ENCODE measurements at places on chromosomes 2 and 18.

DNA sequence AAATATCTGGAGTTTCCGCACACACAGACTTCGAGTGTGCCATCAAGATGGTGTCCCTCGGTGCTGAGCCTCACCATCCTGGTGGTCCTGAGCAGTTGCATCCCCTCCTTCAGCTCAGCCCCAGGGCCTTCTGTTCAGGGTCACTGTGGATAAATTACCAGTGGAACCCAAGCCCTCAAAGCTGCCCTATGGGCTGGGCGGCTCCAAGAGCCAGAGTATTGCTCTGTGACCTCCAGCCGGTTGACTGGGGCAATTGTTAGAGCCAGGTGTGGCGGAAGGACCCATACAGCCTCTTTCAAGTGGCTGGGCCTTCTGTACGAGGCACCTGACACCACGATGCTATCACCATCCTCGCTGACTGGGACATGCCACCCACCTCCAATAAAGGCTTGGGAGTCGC, 215.5 kb downstream of the GBX2 start:
- no peak for DNase-seq

GRCh38 chr2:118698564-118698963, 148.9 kb downstream of the EN1 start:
- no peak for DNase-seq

- no peak for DNase-seq
Measured at GRCh38 chr2:25955036-25955435, 27.3 kb downstream of the KIF3C start.

DNA sequence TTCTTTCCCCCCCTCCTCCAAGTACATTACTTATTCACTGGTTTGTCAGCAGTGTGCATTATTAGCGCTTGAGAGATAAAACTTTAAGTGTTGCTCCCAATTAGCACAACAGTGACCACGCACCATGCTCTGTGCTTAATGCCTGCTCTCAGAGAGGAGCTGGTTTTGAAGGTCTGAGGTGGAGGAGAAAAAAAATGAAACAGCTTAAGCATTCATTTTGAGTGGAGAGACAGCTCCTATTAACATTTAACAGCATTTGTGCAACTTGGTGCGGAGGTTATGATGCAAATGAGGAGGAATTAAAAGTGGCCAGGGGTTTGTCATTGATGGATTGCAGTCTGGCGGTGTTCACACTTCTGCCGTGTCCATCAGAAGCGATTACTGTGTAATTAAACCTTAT, 141.8 kb downstream of the FIGN start:
- no peak for DNase-seq

DNA sequence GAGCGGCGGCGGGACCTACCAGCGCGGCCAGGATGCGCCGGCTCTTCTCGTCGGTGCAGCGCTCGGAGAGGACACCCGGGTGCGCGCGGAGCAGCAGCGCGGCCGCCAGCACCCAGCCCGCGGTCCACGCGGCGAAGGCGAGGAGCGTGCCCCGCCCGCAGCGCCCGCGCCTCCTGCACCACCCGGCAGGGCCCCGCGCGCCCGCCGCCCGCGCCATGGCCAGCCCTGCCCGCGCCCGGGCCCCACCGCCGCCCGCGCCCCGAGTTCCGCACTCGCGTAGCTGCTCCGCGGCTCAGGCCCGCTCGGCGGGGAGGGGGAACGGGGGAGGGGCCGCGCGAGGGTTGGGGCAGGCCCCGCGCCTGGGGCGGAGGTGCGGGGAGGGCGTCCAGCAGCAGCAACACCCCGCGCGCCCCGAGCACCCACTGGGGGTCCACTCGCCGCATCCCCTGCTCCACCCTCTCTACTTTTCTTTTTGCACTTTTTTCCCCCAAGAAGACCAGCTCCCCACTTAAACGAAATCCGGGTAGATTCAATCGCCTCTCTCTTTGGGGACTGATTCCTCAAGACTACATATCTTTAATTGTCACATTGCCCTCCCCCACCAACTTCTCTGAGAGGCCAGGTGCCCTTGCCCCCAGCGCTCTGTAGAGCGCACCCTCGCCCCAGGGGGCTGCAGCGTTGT, at the start of gene DIPK1C:
Gene DIPK1C, minus strand, starts transcription at position 266 of the 682 bp plus-strand sequence. Its CDS starts 49 bp downstream, at position 217.
- no peak for DNase-seq

GRCh38 chr18:74256190-74256589, 35.6 kb downstream of the CYB5A start:
- DNase-seq: no peak

GRCh38 chr18:45838302-45839070, 13.0 kb downstream of the SIGLEC15 start:
- no peak for DNase-seq

GRCh38 chr2:230347659-230348305, 20.8 kb downstream of the SP140L start:
- no peak for DNase-seq

DNA sequence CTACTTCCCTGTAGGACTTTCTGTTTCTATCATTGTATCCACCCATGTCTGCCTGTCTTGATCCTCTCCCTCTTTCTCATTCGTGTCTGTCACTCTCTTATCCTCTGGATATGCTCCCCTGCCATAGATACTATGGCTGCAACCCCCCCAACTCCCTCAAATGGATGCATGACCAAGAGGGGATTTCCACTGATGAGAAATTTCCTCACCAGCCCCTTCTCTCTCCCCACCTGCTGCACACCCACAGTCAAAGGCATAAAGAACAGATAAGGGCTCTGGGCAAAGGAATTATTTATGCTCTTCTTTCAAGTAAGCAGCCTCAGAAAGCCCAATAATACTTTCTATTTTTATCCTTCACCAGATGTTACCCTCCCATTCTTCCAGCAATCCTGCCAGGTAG, 121.3 kb downstream of the FOXI3 start:
- DNase-seq: no peak

DNA sequence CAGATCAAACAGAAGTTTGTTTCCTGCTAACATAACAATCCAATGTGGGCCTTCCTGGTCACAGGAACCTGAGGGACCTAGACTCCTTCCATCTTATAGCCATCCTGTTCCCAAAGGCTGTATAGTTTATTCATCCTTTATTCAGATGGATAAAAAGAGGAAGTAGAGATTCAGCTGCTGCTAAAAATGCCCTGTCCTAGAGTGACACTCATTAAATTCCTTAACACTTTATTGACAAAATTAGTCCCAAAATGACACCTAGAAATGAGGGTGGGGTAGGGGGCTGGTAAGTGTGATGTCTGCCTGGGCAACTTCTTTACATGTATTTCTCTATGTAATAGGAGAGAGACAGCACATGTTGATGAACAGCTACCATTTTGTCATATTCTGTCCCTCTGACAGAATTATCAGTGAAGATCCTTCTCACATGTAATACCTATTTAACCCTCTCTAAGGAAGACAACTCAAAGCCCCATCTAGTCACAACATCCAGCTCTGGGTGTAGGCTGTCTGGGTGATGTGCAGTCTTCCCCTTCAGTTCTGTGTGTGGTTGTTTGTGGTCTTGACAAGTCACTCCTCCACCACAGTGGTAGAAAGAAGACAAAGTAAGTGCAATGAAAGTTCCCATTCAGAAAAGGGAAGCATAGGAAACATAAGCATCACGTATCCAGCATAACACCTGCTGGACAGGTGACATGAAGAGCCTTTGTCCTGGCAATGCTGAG, 253.9 kb upstream of the CNTNAP5 start:
- DNase-seq: no peak

DNA sequence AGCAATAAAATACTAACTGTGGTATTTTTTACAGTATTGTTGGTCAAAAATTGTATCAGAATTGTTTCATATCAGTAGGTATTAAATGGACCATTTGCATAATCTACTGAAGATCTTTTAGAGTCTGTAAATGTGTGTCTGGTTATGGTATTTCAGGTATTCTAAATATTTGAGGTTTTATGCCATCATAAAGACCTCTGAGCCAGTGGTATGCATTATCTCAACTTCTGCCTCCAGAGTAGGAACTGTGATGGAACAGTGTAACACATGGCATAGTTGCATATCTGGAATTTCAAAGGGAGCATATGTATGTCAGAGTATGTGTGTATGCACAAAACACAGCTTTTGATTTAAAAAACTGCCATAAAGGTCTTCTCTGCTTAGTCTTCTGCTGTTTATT, 15.4 kb downstream of the GREB1L start:
- no peak for DNase-seq

DNA sequence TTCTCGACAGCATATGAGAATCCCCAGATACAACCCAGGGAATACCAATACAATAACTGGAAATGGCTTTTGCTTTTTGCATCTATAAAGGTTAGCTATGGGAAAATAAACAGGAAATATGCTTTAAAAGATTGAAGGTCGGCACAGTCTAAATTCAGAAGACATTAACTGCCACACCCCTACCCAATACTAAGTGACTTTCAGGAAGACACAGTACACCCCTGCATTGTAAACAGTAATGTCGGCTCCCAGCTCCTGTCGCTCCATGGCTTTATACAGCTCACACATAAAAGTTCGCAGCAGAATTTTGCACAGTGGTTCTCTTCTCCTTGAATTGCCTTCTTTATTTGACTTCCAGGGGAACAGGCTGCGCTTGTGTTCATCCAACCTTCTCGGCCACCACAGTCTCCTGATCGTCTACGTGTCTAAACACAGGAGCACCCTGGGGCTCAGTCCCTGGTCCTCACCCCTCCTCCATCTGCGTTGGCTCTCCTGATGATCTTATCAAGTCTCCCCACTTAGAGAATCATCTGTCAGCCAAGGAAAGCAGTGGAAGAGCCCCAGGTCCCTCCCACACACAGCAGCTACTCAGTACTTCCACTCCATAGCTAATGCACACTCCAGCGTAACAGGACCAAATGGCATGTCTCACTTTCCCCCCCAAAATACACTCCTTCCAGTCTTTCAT, 22.7 kb downstream of the CYB5A start:
- DNase-seq: no peak

DNA sequence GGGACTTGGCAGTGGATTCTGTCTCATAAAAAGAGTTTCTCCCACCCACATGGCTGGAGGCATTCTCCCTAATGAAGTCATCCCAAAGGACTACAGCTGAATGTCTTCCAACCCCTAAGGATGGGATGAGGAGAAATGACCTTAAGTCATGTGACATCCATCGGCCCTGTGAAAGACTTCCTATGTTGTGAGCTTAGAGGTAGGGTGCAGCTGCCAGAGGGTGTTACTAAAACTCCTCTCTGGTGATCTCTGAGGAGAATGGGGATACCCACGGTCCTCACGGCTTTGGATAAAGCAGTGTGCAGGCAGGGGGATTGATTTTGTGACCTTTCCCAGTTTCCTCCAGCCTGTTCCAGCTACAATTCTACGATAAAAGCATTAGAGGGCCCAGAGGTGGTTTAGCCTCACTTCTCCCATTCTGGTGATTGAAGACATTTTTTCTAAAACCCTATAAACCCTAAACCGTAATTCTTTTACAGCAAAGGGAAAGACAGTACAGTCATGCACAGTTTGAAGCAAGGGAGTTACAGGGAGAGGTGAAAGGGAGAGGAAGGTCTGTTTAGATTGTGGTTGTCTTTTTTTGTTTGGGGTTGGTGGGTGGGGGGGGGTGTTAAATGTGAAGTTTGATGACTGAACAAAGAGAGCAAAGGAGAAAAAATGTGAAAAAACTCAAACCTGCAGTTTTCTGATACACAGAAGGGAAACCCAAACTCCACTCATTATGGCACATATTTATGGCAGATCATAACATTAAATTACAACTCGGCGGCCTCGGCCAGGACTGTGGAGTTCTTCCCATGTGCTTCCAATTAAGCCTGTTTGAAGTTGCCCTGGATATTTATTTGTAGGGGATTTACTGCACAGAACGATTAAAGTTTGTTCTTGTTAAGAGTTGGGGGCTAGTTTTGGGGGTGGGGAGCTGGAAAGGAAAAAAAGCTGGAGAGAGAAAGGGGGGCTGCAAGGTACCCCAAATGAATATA, 26.6 kb upstream of the SLC14A2 start:
- peak; percentile 68 for DNase-seq

GRCh38 chr2:200851398-200852248, 12.8 kb downstream of the CLK1 start:
- DNase-seq: no peak

DNA sequence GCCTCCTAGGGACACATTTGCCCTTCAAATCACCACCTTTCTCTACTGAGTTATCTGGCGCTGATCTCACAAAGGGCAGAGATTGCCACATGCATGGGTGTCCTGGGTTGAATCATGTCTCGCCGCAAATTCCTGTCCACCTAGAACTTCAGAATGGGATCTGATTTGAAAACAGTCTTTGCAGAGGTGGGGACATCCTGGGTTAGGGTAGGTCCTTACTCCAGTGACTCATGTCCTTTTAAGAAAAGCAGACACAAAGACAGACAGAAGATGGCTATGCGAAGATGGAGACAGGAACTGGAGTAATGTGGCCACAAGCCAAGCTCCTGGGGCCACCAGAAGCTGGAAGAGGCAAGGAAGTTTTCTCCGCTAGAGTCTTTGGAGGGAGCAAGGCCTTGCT, 197.4 kb upstream of the SMIM21 start:
- DNase-seq: no peak

GRCh38 chr2:182619276-182619675, 96.8 kb upstream of the DNAJC10 start:
- DNase-seq: no peak

- DNase-seq: no peak
Measured at GRCh38 chr2:18971628-18972027, 382.3 kb upstream of the NT5C1B start.

DNA sequence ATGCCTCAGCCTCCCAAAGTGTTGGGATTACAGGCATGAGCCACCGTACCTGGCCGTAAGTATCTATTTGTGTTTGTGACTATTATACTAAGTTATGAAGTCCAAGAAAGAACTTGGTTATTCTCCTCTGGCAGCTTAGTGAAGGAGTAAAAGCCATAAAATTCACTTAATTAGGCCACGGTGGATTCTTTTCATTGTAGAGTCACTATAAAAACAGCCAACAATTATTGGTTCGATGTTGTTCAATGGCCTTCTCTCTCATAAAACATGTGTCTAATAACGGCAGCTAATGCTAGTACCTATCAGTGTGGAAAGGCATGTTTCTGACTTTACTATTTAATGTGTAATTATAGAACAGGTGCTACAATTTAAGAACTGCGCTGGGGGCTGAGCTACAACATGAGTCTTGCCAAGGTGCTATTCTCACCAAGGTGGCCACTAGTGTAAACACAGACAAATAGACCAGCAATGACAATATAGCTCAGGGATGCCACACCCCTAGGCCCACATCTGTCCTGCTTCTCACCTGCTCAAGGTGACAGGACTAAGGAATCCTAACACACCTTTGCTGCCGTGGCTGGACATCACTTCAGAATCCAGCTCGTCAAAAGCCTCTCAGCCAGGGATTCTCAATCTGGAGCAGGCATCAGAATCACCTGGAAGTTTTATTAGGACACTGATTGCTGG, 17.2 kb downstream of the ATP8B1 start:
- DNase-seq: no peak

- DNase-seq: no peak
Measured at GRCh38 chr2:143730953-143731260, 601.7 kb downstream of the ARHGAP15 start.

DNA sequence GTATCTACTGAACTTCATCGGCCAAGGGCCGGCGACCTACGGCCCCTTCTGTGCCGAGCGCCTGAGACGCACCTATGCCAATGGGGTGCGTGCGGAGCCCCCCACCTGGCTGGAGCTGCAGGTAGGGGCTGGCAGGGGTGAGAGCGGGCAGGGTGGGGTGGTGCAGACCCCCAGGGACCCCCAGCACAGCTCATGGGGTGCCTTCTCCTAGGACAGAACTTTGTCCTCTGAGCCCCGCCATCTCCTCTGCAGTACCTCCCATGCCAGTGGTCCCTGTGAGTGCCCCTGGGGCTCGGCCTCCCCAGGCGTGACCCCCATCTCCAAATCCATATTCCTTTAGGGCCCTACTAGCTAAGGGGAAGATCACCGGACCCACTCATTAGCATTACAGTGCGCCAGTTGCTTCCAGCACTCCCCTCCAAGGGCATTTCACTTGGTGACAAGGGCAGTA, 23.9 kb upstream of the GPR17 start:
- no peak for DNase-seq

All from astrocyte of the cerebellum (primary cell).